HS-27A (cell line): ENCODE measurements at places on chromosomes 7 and 10.

- no peak for DNase-seq
These were observed 222.1 kb downstream of the GLI3 start for GRCh38 chr7:42014625-42015618.

DNA sequence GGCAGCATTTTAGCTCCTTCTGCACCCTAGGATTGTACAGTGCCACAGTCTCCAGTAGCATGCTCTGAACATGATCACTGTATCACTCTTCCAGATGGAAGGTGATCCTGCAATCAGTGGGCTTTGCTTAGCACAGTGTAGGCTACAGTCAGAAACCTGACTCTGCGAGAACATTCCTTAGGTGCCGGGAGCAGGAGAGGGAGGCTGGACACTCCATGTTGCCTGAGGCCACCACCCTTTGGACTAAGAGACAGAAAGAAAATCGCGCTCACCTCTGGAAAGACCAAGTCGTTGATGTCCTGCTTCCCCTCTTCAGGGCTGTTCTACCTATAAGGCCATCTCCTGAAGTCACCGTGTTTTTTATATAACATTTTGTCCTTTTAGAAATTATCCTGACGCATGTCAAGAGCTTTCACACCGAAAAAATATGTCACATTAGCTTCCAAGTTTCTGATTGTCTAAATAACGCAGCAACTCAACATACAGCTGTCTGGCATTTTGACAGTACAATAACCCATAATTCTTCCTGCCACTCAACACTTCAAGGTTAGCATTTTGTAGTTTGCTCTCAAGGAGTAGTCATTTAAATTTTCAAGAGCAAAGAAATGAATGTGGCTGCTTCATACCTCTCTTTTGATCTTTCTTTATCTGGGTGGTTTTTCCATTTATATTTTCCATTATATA is 563.1 kb downstream of the LRMDA start:
- DNase-seq: no peak

- no peak for DNase-seq
These were observed 2.6 kb upstream of the ZNF503 start for GRCh38 chr10:75403939-75404814.

GRCh38 chr7:33107136-33108066 is 1.8 kb downstream of the RP9 start:
- no peak for DNase-seq

DNA sequence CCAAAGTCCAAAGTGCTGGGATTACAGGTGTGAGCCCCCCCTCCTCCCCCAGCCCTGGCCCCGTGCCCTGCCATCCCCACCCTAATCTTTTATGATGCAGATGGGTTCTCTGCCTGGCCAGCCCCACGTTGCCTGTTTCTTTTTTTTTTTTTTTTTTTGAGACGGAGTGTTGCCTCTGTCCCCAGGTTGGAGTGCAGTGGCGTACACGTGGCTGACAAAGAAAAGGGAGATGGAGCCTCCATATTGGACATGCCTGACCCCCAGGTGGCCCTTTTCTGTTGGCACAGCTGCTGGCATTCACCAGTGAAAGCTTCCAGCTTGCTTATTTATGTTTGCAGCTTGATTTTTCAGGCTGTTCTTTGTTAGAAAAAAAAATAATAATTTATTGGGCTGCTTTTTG is 235.3 kb downstream of the CCDC3 start:
- DNase-seq: no peak

DNA sequence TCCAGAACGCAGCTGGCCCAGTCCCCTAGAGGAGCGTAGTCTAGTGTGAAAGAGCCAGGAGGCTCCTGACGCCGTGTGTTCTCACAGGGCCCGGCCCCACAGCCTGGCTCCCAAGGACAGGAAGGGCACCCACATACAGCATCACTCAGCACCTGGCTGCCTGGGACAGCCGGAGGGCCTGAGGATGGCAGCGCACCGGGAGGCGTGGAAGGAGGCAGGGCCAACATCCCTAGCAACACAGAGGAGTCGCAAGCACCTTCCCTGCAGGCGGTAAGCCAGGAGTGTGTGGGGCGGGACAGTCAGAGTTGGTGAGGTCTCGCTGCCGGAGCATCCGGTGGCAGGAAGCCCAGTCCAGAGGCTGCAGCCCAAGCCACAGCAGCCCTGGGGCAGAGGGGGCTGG is 125.8 kb downstream of the MAD1L1 start:
- no peak for DNase-seq

DNA sequence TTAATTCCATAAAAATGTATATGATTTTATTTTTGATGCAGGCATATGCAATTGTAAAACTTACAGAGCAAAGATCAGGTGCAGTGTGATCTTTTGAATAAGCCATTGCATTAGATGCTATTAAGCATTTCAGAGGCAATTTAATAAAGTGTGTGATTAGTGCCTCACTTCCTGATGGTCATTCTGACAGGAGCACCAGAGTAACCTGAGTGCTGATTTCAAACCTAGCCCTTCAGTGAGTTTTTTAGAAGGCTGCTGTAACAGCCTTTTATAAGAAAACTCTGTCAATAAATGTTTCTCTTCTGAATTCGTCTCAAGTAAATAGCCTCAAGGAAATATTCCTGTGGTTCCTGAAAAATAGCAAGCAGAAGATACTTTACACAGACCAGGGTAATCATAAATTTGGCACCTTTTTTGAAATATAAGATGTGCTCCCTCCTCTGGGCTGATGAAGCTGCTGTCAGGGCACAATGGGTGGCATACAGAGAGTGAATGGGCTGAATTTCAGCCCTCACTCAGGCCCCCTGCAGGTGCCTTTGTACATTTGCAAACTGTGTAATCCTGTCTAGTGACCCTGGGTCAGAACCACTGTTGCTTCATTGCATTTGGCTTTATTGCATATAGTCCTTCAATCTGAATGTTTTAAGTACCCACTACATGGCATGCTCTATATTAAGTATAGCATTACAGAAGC is 193.7 kb upstream of the CSTF2T start:
- no peak for DNase-seq

- DNase-seq: no peak
These were observed 296.8 kb downstream of the EXOC4 start for GRCh38 chr7:133549633-133550032.

- no peak for DNase-seq
These were observed 148.8 kb downstream of the CHN2 start for GRCh38 chr7:29343399-29343798.

- no peak for DNase-seq
These were observed 693 bp downstream of the ADIRF start for GRCh38 chr10:86968994-86969355.

DNA sequence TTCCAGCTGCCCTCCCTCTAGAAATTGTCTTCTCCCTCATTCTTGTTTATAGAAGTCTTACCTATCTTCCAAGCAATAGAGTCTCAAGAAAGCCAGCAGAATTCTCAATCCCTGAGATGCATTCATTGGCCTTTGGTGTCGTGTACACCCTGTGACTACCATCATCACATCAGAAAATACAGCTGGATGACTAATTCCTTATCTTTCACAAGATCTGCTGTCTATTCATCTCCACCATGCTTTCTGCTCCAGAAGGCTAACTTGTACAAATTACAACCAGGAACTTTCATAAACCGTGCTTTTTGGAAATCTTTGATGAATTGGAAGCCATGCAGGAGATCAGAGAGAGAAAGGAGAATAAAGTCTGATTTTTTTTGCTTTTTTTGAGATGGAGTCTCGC is 1062.9 kb upstream of the GHITM start:
- no peak for DNase-seq
